ENCODE measurements at places on chromosomes 7 and 10.

GRCh38 chr7:151349507-151349853 lies 7.9 kb downstream of the NUB1 start:
- DNase-seq, result no peak

GRCh38 chr7:134514106-134514505 lies 13.3 kb upstream of the AKR1B10 start:
- DNase-seq, result no peak

- DNase-seq, result no peak
Measured at GRCh38 chr10:58350619-58351323, 16.0 kb downstream of the UBE2D1 start.

GRCh38 chr10:48907730-48908129 lies 31.9 kb downstream of the LRRC18 start:
- DNase-seq, result no peak

DNA sequence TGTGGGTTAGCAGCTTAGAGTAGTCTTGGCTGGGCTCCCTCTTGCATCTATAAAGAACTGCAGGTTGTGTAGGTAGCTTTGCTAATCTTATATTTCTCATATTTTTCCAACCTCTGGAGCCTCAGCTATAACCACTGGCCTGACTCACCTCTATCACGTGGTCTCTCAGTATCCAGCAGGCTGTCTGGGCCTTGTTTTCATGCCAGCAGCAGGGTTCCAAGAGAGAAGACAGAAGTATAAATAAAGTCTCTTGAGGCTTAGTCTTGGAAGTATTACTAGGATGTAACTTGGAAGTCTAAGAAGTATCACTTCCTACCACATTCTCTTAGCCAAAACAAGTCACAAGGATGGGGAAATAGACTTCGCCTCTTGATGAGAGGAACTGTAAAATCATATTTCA lies 73.3 kb downstream of the WIPF3 start:
- no peak for DNase-seq

DNA sequence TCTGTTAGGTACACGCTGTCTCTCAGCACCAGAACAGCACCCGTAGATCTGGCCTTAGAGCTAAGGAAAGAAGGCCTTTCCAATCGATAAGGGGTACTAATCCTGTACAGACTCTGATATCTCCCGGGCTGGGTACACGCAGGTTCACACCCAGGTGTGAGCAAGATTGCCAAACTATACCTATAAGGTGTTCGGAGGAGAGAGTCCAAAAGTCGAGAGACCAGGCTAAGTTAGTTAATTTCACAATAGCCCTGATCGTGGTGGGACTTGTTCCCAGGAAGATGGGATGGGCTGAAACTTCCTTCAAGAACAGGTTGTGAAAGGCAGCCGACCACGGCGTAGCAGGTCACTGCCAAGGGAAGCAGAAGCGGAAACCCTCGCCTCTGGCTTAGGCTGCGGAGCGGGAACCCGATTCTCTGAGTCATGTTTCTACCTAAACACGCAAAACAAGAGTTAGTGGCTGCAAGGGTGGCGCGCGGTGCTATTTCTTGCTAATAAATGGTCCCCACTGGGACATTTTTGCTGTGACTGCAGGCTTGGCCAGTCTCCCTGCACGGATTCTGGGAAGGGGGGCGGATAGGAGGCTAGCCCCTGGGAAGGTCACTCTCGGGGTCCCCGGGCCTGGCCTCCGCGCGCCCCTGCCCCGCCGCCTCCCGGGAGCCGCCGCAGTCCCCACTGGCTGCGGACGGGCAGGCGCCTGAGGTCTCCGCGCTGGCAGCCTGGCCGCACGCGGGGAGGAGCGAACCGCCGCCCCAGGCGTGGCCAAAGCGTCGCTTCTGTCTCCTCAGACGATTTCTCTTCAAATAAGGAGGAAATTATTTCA lies 75.4 kb upstream of the PDSS1 start:
- no peak for DNase-seq

DNA sequence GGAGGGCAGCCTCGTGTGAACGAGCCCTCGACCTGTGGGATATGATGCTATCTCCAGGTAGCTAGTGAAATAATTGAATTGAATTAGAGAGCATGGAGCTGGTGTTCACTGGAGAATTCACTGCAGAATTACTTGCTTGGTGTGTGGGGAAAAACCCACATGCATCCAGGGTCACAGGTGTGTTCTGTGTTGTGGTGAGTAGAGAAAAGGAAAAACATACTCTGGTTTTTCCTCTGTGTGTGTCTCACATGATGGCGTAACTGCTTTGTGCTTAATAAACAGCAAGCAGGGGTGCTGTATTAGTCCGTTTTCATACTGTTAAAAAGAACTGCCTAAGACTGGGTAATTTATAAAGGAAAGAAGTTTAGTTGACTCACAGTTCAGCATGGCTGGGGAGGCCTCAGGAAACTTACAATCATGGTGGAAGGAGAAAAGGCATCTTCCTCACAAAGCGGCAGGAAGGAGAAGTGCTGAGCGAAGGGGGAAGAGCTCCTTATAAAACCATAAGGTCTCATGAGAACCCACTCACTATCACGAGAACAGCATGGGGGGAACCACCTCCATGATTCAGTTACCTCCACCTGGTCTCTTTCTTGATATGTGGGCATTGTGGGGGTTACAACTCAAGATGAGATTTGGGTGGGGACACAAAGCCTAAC lies 62.6 kb downstream of the TACR2 start:
- DNase-seq, result peak; percentile 10

All from stimulated activated naive CD4-positive, alpha-beta T cell (primary cell).